ENCODE measurements at places on chromosomes 5 and 9.

- DNase-seq, result no peak
These were observed 71.6 kb upstream of the FSTL4 start for GRCh38 chr5:133683646-133684596.

GRCh38 chr9:37066139-37066725, 32.2 kb upstream of the PAX5 start:
- peak; percentile 26 for DNase-seq

- DNase-seq, result no peak
These were observed 544 bp downstream of the FNBP1 start for GRCh38 chr9:130042406-130042884.

GRCh38 chr5:43332401-43332800, 19.2 kb upstream of the HMGCS1 start:
- DNase-seq, result no peak

DNA sequence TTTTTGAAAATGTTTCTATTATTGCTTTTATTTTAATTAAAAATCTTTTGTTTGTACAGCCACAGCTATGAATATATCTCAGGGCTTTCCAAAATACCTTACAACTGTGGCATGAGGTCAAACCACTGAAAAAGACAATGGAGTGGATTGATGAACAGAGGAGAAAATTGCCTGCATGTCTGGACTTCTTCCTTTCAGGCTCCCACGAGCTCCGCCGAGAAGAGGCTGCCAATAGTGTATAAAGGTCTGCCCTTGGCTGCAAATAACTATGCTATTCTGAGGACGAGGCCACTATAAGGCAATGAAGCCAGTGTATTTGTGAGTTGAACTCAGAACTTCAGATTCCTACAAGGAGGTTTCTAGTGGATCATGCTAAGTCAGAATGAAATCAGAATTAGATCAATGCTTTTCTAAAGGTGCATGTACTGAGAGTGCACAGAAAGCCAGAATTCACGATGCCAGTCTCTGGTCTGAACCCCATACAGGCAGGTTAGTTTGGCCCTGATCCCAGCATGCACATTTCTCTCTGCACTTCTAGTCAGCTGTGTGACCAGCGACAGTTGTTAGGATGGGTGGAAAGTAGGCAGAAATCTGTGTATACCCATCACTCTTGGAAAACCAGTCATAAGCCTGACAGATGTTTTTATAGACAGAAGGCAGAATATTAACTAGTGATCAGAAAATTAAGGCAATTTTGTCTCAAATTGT, 42.7 kb upstream of the PLPP1 start:
- no peak for DNase-seq
